ENCODE measurements at places on chromosomes 11 and 22.

DNA sequence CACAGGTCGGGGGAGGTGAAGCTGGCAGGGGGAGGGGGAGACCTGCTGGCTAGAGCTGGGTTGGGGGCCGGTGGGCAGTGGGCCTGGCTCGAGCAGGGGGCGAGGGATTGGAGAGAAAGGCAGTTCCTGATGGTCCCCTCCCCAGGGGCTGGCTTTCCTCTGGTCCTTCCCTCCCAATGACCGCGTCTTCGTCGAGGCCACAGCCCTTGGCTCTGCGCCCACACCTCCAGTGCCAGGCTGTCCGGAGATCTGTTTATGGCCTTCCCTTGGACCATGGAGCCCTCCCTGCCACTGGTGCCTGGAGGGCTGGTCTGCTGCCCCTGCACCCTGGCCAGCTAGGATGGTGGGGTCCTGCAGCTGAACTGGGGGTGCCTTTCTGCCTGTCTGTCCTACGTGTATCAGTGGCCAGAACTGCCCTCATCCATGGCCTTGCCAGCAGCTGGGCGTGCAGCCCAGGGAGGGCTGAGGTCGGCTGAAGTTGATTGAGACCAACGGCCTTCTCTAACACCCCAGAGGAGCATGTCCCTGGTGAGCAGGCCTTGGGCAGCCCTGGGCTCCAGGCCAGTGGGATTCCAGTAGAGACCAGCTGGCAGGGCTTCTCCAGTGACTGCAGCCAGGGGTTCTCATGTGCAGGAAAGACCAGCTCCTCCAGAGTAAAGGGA lies 12.3 kb downstream of the TANGO2 start:
- DNase-seq, result no peak

DNA sequence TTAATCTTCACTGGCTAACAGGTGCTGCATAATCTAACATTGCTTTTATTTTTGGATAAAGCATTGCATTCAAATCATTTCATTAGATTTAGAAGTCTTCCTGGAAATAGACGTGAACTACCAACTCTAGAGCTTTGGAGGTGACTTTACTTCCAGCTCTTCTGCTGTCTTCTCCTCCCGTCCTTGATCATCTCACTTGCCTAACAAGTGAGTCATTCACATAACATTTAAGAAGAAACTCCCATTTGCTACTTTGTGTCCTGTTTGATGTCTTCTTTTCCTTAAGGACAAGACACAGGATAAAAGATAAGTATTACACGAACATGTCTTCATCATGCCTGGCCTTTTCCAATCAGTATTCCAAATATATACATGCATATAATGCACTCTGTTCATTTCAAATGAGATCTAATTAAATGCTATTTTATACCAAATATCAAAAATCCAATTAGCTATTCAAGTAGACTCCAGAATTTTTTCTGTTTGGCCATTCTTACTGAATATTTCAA lies 88.3 kb downstream of the BDNF start:
- DNase-seq, result no peak

- no peak for DNase-seq
Observed at GRCh38 chr11:2256293-2256913, 14.0 kb downstream of the ASCL2 start.

DNA sequence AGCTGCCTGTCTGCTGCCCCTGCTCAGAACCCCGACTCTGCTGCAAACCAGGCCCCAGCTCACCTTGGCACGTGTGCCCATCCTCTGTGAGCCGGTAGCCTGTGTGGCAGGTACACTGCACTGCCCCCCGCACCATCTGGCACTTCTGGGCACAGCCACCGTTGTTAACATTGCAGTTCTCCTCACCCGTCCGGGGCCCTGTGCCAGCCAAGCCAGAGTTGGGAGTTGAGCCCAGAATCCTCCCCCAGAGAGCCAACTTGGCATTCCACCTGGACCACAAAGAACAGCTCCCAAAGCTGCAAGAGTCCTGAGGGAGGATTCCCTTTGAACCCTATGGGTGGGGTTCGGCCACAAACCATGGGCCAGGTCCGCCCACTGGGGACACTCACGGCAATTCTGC lies 22.5 kb downstream of the LRP4 start:
- no peak for DNase-seq

DNA sequence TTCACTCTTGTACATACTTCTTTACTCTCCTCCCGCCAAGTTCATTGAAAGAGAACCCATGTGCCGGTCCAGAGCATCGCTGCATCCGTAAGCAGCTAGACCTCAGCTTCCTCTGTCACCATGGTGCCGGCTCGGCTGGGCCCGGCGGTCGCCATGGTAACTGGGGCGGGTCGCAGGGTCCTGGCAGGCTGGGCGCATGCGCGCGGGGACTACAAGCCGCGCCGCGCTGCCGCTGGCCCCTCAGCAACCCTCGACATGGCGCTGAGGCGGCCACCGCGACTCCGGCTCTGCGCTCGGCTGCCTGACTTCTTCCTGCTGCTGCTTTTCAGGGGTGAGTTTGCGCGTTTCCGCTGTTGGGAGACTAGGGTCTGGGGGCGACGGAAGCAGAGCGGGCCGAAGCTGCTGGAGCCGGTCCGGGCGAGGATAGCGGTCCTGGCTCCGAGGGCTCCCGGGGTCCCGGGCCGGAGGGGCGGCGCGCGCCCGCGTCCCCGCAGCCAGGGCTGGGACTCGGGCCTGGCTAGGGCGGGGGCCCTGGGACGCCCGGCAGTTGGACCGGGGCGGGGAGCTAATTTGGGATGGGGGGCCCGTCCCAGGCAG lies at the start of gene JAM3:
Gene JAM3 (plus strand): TSS at position 244 of the 597 bp plus-strand sequence. CDS start 12 bp downstream, at position 256.
- peak; percentile 97 for DNase-seq

GRCh38 chr11:80816966-80817365 lies 1376.1 kb upstream of the TENM4 start:
- DNase-seq, result no peak

DNA sequence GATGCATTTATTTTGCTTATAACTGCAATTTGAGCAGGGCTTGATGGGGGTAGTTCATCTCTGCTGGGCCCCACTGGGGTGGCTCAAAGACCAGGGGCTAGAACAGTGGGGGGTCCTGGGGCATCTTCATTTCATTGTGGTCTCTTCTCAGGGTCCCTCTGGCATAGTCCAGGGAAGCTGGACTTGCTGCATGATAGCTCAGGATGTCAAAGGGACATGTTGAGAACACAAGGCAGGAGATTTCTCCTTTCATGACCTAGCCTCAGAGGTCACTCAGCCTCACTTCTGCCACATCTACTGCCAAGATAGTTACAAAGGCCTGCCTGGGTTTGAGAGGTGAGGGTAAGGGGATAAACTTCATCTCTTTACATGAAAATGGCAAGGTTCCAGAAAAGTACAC lies 89.5 kb downstream of the CWC15 start:
- no peak for DNase-seq

Data from activated CD8-positive, alpha-beta memory T cell treated with anti-CD3 and anti-CD28 coated beads for 1 hour (primary cell).